ENCODE measurements at places on chromosomes 6 and 20.

DNA sequence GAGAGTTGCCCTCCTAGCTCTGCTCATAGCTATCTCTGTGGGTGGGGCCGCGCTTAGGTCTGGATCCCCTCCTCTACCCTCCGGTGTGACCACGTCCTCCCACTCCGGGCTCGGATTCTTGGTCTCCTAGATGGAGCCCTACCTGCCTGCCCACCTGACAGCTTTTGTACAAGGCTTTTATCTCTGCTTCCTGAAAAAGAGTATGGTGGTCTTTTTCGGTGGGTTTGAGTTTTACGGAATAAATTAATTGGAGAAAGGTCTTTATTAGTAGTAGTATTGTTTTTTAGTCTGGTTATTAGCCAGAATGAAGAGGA, 773 bp downstream of the SMAP1 start:
- no peak for DNase-seq

DNA sequence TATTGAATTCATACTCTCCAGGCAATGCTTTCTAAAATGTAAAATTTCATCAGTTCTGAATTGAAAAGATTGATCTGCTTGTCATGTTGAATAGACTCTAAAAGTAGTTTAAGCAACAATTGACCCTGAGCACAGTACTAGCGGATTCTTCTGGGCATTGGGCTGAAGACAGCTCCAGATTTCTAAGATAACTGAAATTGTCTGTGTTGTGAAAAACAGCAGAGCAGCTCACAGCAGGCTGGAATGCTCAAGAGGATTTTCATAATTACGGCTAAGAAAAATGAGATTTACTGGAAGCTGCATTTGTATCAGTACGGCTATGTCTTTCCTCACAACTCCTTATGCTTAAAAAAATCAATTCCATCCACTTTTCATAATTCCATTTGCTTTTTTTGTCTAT, 373.7 kb downstream of the HACE1 start:
- no peak for DNase-seq

- DNase-seq: no peak
Measured at GRCh38 chr6:71246596-71246995, 42.0 kb upstream of the OGFRL1 start.

- DNase-seq: no peak
Measured at GRCh38 chr20:36550790-36551299, 9.5 kb downstream of the MYL9 start.
